ENCODE measurements at places on chromosomes 16 and 17.

DNA sequence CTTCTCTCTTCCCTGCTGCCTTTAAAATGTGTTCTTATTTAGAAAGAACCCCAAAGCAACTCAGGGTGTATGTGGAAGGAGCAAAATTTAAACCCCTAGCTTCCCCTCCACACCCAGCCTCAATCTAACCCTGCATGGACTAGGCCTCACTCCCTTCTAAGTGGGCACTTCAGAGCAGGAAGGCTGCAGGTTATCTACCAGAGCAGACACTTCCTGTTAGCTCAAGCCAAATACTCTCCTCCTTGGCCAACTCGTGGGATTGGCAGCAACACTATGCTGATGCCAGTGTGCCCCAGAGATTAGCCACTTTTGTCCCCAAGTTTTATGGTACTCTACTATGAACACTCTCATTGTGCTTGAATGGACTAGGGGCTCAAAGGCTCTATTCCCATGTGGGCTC lies 35.6 kb downstream of the CCDC42 start:
- no peak for DNase-seq

DNA sequence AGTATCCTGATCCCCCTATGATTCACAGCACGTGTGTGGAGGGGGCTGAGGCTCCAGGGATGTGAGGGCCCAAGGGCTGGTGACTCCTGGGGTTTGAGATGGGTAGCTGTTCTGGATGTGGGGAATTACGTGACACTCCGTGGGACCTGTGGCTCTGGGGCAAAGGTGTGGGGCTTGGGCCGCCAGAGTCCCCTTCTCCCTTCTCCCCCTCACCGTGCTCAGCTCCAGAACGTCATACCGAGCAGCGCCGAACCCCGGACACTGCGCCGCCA lies 7.2 kb downstream of the PLEKHH3 start:
- DNase-seq, result no peak

- DNase-seq, result no peak
Measured at GRCh38 chr16:87721622-87722585, 43.9 kb downstream of the KLHDC4 start.

DNA sequence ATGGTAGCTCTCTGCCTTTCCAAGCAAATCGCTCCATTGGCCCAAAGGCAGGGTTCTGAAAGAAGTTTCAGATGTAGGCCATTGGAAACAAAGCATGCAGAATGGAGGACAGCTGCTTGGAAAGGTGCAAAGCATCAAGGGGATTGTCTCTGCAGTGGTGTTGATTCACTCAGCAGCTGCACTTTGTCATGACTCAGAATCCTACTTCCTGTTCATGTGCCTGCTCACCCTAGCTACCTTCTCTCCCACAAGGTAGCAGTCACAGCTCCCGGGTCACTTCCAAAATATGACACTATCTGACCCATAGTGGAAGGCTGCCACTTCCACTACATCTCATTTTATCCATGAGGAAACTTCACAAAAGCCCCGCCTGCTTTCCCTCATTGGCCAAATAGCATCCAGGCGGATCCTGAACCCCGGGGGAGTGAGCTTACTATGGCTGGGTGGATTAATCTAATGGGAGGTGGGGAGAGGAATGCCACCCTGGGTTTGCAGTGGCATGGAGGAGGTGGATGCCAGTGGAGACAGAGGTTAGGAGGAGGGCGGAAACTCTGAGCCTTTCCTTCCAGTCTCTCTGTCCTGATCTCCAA lies 74.7 kb upstream of the NKD1 start:
- no peak for DNase-seq

DNA sequence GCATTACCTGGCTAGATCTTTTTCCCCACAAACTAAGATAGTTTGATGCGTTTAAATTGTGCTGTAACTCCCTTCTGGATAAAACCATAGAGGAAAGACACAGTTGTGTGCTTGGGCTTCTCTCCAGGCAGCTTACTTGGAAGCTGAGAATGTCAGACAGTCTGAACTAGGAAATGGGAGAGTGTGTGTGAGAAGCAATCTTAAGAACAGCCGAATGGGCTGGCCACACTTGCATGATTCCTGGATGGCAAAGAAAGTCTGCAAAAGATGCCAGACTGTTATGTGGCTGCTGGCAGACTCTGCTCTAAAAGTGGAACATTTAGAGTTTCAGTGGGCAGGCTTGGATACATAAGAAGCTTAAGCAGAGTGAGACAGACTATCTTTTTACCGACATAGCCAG lies 384.3 kb upstream of the PSMD7 start:
- DNase-seq, result no peak

- no peak for DNase-seq
Measured at GRCh38 chr17:7867881-7868329, 10.1 kb downstream of the CYB5D1 start.

- no peak for DNase-seq
Measured at GRCh38 chr17:72665852-72666851, 426.3 kb downstream of the SLC39A11 start.

DNA sequence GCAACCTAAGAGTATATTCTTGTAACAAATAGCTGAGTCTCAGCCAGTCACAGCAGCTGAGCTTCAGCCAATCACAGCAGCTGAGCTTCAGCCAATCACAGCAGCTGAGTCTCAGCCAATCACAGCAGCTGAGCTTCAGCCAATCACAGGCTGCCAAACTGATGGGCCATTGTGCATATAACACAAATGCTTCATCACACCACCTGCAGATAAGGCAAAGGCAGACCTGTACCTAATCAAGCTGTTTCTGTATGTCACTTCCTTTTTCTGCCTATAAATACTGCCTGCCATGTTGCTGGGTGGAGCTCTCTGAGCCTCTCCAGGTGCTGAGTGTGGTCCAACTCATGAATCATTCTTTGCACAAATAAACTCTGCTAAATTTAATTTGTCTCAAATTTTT lies 19.9 kb downstream of the MYH13 start:
- no peak for DNase-seq

DNA sequence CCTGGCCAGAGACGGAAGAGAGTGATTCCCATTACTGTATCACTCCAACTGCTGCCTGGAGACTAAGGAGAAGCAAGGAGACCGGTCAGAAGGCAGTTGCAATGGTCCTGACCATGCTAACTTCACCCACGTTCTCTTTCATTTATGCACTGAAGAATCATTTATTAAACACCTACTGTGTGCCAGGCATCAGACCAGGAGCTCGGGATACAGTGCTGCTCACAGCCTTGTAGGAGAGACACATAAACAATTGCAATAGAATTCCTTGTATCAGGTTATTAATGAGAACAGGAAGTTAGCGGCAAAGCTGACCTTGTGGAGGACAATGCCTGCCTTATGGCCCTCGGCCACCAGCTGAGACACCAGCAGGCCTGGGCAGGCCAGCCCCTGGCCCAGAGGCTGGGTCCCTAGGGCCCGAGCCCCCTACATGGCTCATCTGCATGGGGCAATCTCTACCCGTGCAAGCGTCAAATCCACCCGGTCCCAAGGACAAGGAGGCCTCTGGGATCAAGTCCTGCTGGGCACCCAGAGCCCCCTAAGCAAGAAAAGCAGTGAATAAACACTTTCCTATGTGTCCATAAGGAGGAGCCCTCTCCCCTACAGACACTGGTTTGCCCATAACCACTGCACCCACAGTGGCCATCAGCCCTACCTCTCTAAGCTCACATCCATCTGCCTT lies 8.6 kb upstream of the ENPP7 start:
- no peak for DNase-seq

- no peak for DNase-seq
Measured at GRCh38 chr17:59254742-59255141, 34.4 kb downstream of the GDPD1 start.

DNA sequence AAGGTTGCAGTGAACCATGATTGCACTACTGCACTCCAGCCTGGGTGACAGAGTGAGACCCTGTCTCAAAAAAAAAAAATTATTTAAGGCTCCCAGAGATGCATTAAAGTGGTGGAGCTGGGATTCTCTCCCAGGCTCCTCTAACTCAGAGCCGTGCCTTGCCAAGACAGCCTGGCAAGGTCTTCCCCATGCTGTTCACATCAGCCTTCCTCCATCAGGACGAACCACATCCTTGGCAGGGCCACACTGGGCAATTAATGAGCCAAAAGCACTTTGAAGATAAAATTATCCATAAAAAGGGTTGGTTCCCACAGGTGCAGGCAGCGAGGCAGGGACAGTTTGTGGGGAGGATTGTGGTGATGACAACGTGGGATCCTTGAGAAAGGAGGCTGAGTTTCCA lies 19.8 kb upstream of the BBS2 start:
- no peak for DNase-seq

GRCh38 chr17:3890082-3890877 lies 2.6 kb downstream of the CAMKK1 start:
- DNase-seq, result no peak

- DNase-seq, result no peak
Measured at GRCh38 chr16:12340151-12340733, 363.7 kb downstream of the SNX29 start.

DNA sequence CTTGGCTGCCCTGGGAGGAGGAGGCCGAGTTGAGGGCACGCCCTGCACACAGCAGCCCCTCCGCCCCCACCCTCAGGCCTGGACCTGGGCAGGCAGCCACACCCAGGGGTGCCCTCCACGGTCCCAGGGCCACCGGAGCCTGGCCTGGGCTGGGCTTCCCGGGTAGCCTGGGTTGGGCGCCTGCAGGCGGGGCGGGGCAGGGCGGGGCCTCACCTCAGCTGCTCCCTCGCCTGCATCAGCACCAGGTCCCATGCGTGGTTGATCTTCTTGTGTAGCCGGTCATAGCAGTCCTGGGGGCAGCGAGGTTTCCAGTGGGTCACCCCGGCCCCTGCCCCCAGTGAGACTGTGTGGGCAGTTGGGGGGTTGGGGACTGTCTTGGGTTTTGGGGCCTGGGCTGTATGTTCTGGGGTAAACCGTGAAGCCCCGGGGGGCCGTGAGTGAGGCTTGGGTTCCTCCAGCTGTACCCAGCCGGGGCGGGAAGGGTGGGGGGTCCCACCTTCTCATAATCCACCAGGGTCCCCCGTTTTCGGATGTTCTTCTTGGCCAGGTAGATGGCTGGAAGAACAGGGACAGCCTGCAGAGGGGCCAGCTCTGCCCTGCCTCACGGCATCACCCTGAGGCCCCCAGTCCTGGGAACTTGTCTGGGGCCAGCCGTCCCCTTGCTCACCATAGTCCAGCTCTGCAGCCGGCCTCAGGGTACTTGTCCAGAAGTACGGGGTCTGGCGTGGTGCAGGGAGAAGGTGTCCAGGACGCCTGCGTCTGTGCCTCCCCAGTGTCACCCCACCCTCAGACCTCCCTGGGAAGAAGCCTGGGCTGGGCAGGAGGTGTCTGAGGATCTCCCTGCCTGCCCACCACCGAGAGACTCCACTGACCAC lies 2.0 kb downstream of the RGS11 start:
- no peak for DNase-seq

- no peak for DNase-seq
Measured at GRCh38 chr17:30241051-30241450, 5.6 kb upstream of the SLC6A4 start.

- no peak for DNase-seq
Measured at GRCh38 chr16:53209429-53209828, 154.6 kb downstream of the CHD9 start.

DNA sequence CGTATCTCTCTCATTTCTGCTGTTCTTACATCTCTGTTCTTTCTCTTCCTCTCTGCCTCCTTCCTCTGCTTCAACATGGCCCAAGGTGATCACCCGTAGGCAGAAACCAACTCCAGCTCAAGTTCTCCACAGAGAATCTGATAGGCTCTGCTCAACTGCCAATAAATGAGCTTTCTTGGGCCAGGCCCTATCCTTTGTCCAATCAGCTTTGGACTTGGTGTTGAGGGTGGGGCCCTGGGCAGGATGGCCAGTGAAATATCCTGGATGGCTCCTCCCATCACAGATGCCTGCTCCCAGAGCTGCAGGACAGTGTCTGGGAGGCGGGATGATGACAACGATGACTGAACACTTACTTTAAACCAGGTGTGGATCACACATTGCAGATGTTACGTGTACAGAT lies 17.4 kb upstream of the BRD7 start:
- DNase-seq, result no peak

GRCh38 chr17:82046903-82047302 lies 4.7 kb downstream of the RFNG start:
- DNase-seq, result no peak

GRCh38 chr17:64779376-64780095 lies 117.4 kb upstream of the SMURF2 start:
- DNase-seq, result no peak

- DNase-seq, result no peak
Measured at GRCh38 chr17:75668489-75668888, 1.4 kb downstream of the SAP30BP start.

DNA sequence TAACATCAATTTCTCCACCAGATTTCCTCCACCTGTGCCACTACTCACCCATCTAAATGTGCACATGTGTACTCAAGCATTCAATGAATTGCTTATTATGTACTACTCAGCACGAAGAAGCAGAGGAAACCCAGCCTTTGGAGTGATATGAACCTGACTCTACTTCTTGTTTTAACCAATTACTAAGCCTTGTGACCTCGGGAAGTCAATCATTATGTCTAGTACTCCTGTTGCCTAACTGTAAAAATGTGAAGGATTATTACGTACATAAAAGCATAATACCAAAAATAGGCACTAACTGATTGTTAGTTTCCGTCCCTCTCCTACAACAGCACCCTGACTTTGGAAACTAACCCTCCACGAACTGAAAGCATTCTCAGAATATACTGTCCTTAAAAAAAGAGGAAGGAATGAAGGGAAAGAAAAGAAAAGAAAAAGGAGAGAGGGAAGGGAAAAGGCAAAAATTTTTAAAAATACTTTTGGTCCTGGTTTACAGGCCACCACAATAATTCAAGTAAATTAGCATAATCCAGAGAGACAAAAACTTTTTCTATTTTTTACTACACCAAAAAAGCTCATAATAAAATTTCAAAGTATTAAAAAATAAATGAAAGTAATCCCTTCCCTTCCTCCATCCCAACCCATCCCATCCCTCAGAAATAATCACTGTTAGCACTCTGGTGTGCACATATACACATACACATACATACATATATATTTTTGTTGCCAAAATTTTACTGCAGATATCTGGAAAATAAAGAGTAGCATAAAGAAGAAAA lies 53.6 kb downstream of the KANSL1 start:
- no peak for DNase-seq

GRCh38 chr16:60541535-60541934 lies 1494.7 kb downstream of the CDH8 start:
- DNase-seq, result no peak

GRCh38 chr17:79026376-79027273 lies 2.7 kb downstream of the C1QTNF1 start:
- no peak for DNase-seq

- no peak for DNase-seq
Measured at GRCh38 chr16:87238361-87238715, 78.9 kb downstream of the C16orf95 start.

DNA sequence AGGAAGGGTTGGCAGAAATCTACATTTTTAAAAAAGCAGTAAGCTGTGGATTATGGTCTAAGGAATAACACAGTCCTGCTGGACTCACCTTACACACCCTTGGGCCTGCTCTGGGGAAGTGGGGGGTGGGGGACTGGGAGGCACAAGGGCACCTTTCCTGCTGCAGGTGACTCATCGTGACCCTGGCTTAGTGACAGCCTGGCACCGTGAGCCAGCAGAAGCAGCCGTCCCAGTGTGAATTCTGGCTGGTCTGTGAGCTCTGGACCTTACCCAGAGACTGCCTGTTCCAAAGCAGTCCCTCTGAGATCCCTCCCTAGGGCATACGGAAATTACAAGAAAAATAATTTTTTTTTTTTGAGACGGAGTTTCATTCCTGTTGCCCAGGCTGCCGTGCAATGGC lies 4.2 kb upstream of the CRK start:
- DNase-seq, result no peak

GRCh38 chr16:22317625-22318024 lies 20.4 kb downstream of the POLR3E start:
- no peak for DNase-seq

GRCh38 chr17:64653985-64654355 lies 8.1 kb downstream of the SMURF2 start:
- DNase-seq, result no peak

- DNase-seq, result no peak
Measured at GRCh38 chr16:23922406-23922805, 86.6 kb downstream of the PRKCB start.
